CD4-positive, alpha-beta T cell treated with Interleukin-15 for 1 hour (primary cell): ENCODE measurements at places on chromosomes 4 and X.

DNA sequence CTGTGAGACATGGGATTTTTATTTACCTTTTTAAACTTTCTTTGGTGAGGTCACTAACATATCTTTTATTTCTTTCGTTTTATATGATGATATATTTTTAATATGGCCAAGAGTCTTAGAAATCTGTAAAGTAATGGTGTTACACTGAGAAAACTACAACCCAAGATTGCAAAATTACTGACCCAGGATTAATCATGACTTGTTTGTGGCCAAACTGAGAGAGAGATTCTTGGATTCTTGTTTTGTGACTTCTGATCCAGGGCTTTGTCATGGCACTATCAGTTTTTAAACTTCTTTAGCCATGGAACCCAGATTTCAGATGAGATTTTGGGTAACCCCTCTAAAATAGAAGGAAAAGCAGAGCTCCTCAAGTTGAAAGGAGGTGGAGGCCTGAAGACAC is 42.0 kb downstream of the SGMS2 start:
- no peak for DNase-seq

DNA sequence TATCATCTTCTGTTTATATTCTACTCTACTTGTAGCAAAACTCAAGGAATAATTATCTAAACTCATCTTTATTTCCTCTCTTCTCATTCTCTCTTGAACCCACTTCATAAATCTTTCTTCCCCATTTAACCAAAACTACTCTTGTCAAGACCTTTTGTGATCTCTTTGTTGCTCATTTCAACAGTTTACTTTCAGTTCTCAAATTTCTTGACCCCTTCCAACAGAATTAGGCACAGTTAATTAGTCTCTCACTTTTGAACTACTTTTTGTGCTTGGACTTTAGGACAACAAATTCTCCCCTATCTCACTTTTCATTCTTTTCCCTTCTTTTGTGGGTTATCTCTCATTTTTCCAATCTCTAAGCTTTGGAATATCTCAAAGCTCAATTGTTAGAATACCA is 27.4 kb upstream of the CAMK2D start:
- no peak for DNase-seq

GRCh38 chr4:98242538-98242937 is 18.6 kb upstream of the RAP1GDS1 start:
- no peak for DNase-seq

- DNase-seq: no peak
These were observed 346.2 kb downstream of the ARHGAP10 start for GRCh38 chr4:148078061-148078460.

- no peak for DNase-seq
These were observed 137.4 kb downstream of the DKK2 start for GRCh38 chr4:106898621-106899230.

GRCh38 chr4:42074294-42074693 is 78.2 kb downstream of the BEND4 start:
- DNase-seq: no peak

GRCh38 chrX:115284877-115285276 is 4.6 kb upstream of the LUZP4 start:
- DNase-seq: no peak

DNA sequence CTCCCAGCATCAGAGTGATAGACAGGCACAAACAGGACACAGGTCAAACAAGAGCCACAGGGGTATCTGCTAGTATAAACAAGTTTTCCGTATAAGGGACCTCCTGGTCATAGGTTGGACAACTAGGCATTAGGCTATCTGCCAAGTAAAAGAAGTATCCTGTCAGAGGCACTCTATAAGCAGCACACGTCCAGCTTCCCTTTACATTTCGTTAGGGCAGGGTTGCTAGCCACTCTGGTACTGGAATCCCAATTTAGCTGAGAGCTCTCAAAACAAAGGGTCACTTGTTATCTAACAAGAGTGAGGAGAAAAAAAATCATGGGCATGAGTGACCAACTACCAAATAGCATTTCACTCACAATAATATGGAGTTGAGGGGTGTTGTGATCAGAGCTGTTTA is 780.7 kb upstream of the DIAPH2 start:
- DNase-seq: no peak

- DNase-seq: no peak
These were observed 247.8 kb downstream of the SH2D1A start for GRCh38 chrX:124594017-124594651.

DNA sequence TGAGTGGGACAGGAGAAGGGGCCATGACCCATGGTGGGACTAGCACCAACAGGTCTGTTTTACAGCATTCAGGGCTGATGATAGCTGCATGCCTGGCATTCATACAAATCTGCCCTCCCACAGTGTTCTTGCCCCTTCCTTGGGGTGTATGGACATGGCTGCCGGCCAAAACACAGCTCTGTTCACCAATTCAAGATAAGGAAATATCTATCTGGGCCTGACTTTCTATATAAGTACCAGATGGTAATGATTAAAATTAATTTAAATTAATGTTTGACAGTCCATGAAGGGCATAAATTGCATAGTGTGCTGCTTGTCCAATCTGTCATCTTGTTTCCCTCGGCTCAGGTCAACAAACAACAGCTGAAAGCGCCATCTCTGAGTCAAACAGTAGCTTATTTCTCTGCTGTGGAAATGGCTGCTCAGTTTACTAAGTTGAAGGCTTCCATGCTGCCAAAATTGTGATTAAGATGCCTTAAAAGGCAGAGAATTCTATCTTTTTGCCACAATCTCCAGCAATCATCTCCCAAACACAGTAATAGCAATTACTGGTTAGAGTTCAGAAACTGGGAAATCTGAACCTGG is 67.0 kb upstream of the TSPAN7 start:
- DNase-seq: no peak

DNA sequence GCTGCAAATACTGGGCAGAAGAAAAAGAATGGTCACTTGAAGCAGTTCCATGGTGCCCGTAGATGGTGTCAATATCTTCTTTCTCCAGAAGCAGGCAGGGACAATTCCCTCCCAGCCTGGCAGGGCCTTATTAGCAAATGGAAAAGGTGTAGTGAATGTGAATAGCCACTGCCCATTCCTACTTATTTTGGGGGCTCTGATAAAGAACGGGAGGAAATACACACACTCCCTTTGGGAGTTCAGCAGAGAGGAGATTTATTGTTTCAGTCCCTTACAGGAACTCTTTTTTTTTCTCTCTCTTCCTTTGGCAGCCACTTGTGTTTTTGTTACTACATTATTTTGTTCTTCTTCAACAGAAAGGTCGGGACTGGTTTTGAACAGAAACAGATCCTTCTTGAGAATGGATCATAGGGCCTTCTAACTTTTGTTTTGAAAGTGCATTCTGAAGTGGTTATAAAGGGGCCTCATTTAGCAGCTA is at the start of gene EMCN:
TSS of gene EMCN (minus strand) at position 159 of the 478 bp plus-strand sequence. CDS start at position 51, 108 bp downstream.
- DNase-seq: no peak

DNA sequence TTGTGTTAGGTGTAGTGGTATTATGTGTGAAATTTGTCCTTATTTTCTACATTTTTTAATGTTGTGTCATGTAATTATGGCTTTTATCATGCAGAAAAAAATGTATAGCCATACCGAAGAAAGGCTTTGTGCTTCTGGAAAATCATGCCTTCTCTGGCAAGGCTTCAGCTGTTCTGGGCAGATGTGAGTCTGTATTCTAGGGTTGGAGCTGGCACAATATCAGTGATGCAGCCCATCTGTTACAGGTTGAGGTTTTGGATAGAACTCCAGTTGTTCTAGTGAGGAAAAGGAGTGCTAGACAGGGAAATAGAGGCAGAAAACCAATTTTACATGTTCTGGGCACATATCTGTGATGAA is 44.8 kb upstream of the PRSS12 start:
- no peak for DNase-seq

GRCh38 chr4:11328401-11328800 is 100.3 kb downstream of the HS3ST1 start:
- no peak for DNase-seq

- DNase-seq: no peak
These were observed 8.4 kb downstream of the TNMD start for GRCh38 chrX:100593126-100593525.

DNA sequence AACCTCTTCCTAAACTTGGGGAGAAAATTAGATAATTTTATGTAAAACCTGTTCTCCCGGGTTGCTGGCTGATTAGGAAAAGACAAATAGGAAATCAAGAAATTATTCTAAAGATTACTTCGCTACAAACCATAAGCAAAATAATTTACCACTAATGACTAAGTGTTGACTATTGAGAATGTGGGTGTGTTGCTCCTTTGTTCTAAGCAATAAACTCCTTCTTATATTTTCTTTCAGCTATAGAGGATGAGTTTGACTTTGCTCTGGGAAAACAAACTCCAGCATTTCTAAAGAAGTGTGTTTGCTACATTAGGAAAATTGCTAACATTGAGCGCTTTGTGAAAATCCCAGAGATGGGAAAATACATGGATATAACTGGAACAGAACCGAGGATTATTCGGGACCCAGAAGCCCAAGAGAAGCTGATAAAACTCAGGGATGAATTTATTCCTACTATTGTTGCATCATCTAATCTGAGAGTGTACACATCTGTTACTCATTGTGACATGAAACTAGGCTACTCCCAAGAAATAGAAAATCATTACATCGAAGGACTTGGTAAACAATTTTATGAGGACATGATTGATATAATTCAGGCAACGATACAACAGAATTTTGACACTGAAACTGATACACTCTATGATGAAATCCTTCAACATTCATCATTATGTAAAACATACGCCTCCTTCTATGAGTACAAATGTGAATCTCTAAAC is 194.2 kb downstream of the NWD2 start:
- DNase-seq: no peak

- peak; percentile 59 for DNase-seq
These were observed 29.4 kb downstream of the DTHD1 start for GRCh38 chr4:36310793-36311192.

- DNase-seq: no peak
These were observed 86.1 kb downstream of the USP46 start for GRCh38 chr4:52572936-52573485.

DNA sequence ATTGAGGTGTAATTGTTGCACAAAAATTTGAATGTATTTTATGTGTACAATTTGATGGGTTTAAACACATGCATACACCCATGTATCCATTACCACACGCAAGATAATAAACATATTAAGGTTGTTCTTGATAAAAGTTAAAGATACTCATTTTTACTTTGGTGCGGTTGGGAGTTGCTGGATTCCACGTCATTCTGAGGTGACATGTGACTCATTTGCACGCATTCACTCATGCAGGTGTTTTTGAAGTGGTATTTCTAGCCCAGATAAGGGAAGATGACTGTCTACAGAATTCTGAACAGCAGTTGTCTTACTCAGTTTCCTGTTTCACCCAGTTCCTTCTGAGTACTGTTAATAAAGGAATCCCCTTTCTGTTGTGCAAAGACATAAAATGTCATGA is 142.0 kb downstream of the RTL3 start:
- peak; percentile 70 for DNase-seq

DNA sequence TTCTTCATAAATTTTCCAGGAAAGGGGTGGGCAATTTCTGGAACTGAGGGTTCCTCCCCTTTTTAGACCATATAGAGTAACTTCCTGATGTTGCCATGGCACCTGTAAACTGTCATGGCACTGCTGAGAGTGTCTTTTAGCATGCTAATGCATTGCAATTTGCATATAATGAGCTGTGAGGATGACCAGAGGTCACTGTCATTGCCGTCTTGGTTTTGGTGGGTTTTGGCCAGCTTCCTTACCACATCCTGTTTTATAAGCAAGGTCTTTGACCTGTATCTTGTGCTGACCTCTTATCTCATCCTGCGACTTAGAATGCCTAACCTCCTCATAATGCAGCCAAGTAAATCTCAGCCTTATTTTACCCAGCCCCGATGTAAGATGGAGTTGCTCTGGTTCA is 577.8 kb downstream of the NLGN4X start:
- no peak for DNase-seq

- no peak for DNase-seq
These were observed 20.6 kb upstream of the PRR27 start for GRCh38 chr4:70133473-70133872.

DNA sequence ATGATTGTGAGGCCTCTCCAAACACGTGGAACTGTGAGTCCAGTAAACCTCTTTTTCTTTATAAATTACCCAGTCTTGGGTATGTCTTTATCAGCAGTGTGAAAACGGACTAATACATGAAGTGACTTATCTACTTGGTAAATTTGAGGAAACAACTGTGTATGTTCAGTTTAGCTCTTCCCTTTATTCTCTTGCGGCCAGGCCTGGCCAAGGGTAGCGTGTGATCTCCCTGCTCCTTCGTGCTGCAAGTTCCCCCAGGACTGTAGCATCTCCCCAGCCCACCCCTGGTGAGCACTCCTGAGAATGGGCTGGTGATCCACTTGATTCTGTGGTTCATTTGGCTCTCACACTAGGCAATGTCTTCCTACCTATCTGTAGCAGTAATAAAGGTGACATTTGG is 53.2 kb upstream of the CHRNA9 start:
- no peak for DNase-seq

DNA sequence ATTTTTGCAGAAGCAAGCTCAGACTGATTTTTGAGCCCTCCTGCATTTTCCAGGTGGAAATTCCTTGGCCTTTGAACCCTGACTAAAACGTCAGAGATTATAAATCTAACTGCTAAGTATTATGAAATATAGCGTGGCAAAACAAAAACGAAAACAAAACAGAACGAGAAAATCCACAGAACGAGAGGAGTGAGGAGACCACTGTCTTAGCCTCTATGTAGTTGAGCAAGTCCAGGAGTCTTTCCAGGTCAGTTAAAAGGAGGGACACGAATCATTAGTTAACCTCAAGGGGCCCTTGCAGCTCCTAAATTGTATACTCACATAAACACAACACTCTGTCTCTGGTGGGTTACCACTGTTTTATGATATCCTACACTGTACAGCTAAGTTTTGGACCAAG is 80.2 kb downstream of the SYNPO2 start:
- no peak for DNase-seq

DNA sequence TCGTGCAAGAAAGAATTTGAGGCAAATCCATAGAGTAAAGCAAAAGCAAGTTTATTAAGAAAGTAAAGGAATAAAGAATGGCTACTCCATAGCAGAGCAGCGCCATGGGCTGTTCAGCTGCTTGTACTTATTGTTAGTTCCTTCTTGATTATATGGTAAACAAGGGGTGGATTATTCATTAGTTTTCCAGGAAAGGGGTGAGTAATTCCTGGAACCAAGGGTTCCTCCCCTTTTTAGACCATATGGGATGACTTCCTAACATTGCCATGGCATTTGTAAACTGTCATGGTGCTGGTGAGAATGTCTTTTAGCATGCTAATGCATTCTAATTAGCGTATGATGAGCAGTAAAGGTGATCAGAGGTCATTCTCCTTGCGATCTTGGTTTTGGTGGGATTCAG is 23.5 kb upstream of the CEP135 start:
- DNase-seq: no peak
